ENCODE measurements at places on chromosomes 4 and X.

DNA sequence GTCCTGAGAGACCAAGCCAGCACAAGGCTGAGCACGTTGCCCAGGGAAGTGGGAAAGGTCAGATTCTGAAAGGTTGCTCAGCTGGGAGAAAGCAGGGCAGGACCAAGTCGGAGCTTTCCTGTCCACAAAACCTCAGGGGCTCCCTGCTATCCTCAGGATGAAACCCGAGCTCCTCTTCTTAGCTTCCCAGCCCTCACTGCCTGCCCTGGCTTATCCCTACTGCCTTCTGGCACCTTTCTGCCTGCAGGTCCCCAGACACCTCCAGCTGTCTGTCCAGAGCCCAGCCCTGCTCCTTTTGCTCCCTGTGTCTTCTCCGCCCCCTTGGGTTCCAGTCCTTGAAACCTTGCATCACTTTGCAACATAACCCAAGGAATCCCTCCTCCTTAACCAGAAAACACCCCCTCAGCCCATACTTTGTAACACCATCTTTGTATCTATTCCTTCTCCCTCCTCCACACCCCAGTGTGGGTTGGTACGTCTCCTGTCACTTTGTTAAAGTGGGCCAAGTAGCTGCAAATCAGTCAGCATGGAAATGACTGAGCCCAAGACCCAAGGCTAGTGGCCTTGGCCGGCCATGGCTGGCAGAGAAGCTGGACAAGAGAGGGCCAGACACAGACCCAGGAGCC lies 20.0 kb upstream of the PRRG3 start:
- no peak for DNase-seq

- no peak for DNase-seq
Observed at GRCh38 chr4:172035562-172035961, 222.4 kb downstream of the GALNTL6 start.

DNA sequence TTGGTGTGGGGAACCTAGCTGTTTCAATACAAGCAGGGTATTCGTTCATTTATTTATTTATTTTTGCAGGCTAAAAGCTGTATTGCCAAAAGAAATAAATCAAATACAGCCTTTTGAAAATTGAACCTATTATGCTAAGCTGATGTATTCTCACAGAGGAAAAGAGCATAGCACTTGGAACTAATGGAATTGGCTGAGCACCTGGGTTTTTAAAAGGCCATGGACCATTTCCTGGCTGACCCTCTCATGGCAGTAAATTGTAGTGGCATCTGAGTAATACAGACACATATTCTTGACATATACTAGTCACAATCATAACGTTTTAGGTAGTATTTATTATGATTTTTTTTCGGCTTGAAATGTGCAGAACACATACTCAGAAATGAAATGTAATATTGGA lies 71.8 kb upstream of the ALG13 start:
- DNase-seq: no peak

GRCh38 chrX:30910124-30910860 lies 21.2 kb upstream of the TAB3 start:
- DNase-seq: no peak

DNA sequence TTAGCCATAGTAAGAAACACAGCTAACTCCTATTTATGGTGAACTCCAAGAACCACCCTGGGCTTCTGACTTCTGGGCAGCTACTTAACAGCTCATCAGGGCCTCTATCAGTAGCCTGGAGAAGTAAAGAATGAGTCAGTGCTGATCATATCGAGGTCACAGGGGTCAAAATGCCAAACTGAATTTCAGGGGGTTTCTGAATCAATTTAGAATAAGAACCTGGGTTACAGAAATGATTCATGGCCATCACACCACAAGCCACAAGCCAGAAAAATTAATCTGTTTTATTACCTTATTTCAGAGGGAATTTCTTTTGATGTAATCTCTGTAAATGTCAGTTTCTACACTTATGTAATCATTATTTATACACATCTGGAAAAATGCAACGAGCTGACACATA lies 64.4 kb downstream of the CHST7 start:
- no peak for DNase-seq

GRCh38 chr4:38004062-38004461 lies 43.9 kb downstream of the PTTG2 start:
- no peak for DNase-seq

- no peak for DNase-seq
Observed at GRCh38 chrX:9604111-9604907, 139.5 kb downstream of the TBL1X start.

- DNase-seq: no peak
Observed at GRCh38 chr4:11480683-11481082, 52.0 kb upstream of the HS3ST1 start.

GRCh38 chr4:156390599-156391324 lies 437.1 kb upstream of the CTSO start:
- DNase-seq: no peak

DNA sequence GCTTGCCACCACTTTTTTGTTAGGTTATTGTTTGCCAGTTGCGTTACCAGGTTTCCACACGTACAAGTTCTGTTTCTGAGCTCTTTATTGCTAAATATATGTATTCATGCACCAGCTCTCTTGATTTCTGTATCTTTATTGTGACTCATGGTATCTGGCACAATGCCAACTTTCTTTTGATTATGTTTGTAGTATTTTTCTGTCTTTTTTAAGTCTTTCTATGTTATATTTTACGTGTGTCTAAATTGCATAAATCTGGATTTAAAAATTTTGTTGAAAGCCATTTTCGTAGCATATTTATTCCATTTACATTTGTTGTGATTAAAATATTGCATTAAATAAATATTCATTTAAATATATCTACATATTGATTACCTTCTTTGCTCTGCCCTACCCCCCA lies 73.8 kb downstream of the KDM6A start:
- DNase-seq: no peak

- no peak for DNase-seq
Observed at GRCh38 chr4:8147231-8147970, 11.2 kb downstream of the ABLIM2 start.

DNA sequence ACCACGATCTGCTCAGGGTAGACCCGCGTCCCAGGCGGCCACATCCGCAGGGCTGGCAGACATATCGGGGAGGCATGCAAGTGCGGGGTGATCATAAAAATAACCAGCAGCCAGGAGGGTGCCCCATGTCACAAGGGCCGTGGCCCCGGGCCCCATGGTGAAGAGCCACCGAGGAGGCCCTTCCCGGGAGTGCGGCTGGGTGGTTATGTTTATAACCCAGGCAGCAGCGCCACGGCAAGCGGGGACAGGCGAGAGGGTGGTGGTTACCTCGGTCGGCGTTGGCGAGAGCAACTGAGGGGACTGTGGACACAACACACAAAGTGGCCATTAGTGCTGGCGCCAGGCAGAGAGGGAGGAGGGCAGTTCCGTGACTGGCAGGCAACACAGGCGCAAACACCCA lies 92.7 kb upstream of the AFAP1 start:
- no peak for DNase-seq

DNA sequence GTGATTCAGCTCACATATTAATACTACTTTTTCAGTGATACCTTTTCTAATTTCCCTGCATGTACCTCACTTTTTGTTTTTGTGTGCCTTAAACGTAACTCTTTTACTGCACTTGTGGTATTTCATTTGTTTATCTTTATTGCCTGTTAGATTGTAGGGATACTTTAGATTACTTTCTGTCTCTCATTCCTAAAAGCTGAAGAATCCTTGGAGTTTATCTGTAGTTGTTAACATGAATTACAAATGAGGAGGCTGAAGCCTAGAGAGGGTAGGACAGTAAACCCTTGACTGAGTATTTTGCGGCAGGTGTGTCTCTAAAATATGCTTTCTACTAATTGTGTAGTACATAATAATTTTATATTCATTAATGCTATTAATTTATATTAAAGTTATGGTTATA lies 34.9 kb downstream of the BMP2K start:
- DNase-seq: no peak

- no peak for DNase-seq
Observed at GRCh38 chr4:79598214-79598613, 190.2 kb upstream of the GK2 start.

DNA sequence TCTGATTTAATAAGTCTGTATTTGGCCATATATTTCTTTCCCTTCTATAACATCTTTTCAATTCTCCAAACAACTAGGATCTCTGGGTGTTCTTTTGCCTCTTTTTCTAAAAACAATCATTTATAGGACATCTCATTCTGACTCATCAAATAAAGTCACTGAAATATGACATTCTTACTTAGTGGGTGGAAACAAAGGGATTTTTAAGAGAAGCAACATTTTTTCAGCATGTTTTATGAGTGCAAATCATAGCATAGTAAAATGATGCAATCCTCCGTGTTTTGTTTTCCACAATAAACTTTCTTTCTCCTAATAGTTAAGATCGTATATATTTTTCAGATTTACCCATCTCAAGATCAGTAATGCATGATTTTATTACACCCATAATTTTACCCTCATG lies 179.8 kb downstream of the SPCS3 start:
- no peak for DNase-seq

DNA sequence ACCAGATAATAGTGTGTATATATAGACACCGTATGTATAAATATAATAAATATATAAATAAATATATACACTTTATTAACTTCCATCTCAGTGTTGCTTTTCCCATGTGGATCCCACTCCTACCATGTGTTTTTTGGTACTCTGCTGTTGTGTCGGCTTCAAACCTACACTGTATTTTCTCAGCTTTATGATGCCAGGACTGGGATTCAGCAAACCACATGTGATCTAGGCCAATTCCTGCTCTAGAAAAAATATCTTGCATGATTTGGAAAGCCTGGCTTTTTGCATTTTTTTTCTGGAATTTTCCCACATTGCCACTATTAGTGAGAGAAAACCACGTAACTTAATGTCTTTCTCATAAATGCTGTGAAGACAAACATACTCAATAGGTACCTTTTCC lies 55.8 kb downstream of the POLR2B start:
- DNase-seq: no peak

DNA sequence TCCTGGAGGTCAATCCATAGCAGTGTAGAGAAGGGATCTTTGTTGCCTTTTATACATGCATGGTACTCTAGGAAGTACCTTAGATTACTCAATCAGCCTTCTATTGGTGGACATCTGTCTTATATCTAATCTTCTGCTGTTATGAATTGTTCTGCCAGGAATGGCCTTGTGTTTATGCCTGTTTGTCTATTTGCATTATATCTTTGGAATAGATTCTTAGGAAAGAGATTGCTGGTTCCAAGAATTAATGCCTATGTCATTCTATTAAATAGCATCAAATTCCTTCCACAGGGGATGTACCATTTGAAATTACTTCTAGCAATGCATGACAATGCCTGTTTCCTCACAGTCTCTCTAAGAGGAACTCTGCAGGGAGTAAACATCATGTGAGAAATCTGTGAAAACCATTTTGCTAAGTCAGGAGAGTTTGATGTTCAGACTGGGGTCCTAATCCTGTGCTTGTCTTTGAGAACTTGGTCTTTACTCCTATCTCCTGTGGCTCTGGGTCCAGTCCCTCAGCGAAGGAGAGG lies 42.5 kb downstream of the BEX3 start:
- DNase-seq: no peak

GRCh38 chr4:36439556-36439955 lies 158.1 kb downstream of the DTHD1 start:
- no peak for DNase-seq

DNA sequence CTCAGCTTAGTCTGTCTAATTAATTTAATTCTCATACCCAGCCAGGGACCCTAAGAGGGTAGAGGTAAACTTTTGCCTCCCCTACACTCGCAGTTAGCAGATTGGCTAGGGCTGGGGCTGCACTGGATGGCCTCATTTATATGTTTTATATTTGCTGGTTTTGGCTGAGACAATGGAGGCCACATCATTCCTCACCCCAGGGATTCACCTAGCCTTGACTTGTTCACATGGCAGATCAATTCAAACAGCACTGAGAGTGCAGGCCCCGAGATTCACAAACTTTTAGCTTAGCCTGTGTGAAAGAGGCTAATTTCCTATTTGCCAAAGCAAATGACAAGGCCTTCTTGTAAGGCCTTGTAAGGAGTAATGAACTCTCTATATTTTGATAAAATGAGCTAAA lies 844.4 kb downstream of the ARAP2 start:
- no peak for DNase-seq

GRCh38 chr4:3688018-3688998 lies 77.9 kb upstream of the ADRA2C start:
- DNase-seq: no peak

GRCh38 chrX:16870862-16871815 lies 977 bp upstream of the RBBP7 start:
- DNase-seq: no peak

DNA sequence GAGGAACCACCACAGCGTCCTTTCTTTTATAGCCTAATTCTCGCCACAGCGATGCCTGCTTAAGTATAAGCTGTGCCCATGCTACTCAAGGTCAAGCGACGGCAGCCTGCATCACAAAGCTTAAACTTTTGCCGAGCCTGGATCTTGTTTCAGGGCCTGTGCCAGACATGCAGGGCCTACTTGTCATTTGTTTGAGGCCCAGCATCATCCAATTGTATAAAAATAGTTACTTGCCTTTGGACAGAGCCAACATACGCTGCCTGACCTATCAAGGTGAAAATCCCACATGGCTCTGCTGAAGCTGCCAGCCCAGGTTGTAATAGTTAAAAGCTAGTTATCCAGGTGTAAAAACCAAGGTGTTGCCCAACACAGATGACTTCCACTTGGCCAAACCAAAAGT lies 107.1 kb downstream of the TMEM131L start:
- DNase-seq: no peak

- no peak for DNase-seq
Observed at GRCh38 chr4:81102107-81102506, 71.6 kb downstream of the BMP3 start.

GRCh38 chr4:38930707-38931106 lies 63.1 kb downstream of the FAM114A1 start:
- no peak for DNase-seq

DNA sequence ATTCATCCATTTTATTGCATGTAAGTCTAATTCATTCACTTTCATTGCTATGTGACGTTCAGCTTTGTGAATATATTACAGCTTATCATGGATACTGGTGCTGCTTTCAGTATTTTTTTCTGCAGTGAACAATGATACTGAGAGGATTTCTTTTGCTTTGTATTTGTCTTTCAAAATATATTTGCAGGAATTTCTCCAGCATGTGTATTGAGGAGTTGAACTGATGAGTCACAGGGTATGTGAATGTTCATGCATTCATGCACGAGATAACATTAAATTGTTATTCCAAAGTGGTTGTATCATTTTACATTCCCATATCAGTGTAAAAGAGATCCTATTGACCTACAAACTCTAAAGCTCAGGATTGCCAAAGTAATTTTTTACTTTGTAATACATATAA lies 283.8 kb upstream of the ARSJ start:
- DNase-seq: no peak

GRCh38 chr4:5166377-5166776 lies 115.1 kb downstream of the STK32B start:
- DNase-seq: no peak

All from activated T-cell treated with anti-CD3 and anti-CD28 coated beads for 24 hours (primary cell).